CD4-positive, alpha-beta memory T cell (primary cell): ENCODE measurements at places on chromosomes 3 and 15. TPM values are rescaled to one million over a fixed set of nuclear protein-coding genes. Genes with fewer than 3 reads are reported as not detected.

MAP3K13 gene
- 8.7 TPM for total RNA-seq

DNA sequence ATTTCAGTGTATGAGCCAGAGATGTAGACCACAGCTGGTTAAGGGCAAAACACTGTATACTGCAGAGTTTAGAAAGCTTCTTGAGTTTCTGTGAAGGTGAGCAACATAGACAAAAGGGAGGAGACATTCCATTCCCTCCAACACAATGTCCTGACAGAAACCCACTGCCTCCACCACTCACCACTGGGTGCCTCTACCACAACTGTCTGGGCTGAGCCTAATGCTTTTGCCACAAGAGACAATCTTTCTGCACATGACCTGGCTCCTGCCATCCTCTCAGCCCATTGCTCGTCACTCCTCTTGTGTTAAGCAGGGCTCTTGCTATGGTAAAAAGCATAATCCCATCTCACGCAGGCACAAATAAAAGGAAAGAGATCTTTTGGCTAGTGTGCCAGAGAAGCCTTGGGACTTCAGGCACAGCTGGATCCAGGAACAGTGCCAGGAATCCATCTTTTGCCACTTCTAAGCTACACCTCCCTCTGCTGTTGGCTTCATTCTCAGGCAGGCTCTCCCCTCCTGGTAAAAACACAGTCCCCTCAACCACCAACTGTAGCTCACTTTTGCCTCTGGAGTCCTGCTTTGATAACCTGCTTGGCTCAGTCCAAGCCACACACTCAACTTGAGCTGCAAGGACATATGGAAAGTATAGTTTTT, 140.6 kb upstream of the PRR20G start:
- no peaks in the 10 kb centered on the region for H3K36me3 ChIP-seq
- peaks cover 3% of the 10 kb centered on the region for H3K27me3 ChIP-seq
- H3K4me1 ChIP-seq: no peaks in the 10 kb centered on the region

ESYT3 gene
- not detected for total RNA-seq

DNA sequence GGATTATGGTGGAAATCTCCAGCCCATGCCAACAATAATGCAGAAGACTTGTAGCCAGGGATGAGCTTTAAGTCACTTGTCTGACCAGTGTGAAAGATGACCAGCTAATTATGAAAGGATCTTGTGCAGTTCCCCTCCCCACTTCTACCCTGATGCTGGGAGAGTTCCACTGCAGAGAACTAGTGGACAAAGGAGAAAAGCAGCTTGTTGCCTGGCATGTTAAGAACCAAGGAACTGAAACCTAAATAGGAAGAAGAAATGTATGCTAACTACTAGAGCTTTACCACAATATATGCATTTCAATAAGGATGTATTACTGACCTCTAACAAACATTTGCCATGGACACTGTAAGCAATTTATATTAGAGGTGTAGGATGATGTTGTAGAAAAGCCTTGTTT, 52.2 kb upstream of the CSTA start:
- H3K27ac ChIP-seq: no peak overlapping the region
- DNase-seq: no peak
- H3K27me3 ChIP-seq: no peaks in the 10 kb centered on the region

DNA sequence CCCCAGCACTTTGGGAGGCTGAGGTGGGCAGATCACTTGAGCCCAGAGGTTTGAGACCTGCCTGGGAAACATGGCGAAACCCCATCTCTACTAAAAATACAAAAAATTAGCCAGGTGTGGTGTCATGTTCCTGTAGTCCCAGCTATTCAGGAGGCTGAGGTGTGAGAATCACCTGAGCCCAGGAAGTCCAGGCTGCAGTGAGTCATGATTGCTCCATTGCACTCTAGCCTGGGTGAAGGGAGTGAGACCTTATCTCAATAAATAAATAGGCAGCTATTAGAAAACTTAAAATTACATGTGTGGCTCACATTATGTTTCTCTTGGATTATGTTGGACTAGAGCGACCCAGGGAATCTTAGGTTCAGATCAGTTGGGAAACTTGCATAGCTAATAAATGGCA, 69.7 kb downstream of the RPLP1 start:
- no peak overlapping the region for H3K27ac ChIP-seq
- no peaks in the 10 kb centered on the region for H3K36me3 ChIP-seq

WDR72 gene
- not detected for total RNA-seq
